ENCODE measurements at places on chromosomes 2 and 18.
A peak's percentile ranks its signal among the peaks of the same experiment; 100 is the strongest.

GRCh38 chr2:223300326-223300725 is 248.3 kb downstream of the KCNE4 start:
- no peak for DNase-seq

GRCh38 chr2:20449501-20450200 is 2.8 kb downstream of the RHOB start:
- DNase-seq: no peak

DNA sequence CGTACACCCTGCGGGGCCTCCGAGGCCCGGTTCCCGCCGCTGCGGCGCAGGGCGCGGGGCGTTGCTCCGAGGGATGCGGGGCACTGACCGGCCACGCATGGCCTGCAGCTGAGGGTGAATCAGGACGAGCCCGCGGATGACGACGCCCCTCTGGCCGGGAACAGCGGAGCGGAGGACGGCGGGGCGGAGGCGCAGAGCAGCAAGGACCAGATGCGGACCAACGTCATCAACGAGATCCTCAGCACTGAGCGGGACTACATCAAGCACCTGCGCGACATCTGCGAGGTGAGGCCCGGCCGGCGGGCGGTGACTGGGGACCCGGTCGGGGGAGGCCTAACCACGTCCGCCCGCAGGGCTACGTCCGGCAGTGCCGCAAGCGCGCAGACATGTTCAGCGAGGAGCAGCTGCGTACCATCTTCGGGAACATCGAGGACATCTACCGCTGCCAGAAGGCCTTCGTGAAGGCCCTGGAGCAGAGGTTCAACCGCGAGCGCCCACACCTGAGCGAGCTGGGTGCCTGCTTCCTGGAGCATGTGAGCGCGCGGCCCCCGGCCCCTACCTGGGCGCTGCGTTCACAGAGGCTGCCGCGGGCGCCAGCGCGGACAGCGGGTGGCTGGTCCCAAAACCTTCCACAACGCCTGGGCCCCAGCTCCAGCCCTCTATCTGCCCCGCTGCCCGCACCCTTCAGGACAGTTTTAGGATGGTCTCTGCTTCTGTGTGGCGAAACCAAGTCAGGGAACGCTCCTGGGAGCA is 53.2 kb downstream of the FAM168B start:
- DNase-seq: no peak

DNA sequence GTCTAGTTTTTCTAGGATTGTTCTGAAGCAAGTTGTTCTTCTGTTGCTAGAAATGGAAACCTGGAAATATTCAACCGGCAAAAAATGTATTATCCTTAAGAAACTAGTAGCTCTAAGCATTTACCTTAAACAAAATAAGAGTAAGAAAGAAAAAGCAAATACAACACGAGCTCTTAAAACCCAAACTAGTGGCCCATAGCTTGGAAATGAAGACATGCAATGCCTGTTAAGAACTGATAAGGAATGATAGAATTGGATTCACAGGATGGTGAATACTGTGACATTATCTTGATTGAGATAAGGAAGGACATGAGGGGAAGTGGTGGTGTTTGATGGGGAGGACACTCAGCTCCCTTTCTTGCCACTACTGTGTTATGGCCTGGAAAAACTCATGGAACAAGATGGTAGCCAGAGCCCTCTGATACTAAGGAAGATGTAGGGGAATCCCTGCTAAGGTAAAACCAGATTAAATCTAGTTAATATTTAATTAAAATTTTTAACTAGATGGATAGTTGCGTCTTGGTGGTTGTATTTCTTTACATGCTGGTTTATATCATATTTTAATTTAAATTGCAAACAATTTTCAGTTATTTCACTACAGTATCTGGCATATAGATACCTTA is 193.8 kb downstream of the LPIN1 start:
- no peak for DNase-seq

DNA sequence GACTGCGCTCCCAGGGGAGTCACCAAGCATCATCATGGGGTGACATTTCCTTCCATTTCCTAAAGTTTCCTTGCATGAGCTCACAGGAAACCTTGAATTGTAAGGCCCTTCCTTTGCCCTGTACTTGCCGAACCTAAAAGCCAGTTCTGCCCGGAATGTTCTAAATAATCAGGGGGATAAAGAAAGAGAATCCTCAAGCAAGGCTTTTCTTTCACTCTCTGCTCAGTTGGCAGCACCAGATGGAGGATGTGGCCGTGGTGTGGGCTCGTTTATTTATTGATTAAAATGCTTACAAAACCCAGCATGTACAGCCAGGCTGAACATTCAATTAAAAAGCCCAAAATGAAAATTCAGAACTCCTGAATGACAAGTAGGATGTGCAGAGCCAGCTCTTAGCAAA is 170.5 kb downstream of the SH3RF3 start:
- no peak for DNase-seq

DNA sequence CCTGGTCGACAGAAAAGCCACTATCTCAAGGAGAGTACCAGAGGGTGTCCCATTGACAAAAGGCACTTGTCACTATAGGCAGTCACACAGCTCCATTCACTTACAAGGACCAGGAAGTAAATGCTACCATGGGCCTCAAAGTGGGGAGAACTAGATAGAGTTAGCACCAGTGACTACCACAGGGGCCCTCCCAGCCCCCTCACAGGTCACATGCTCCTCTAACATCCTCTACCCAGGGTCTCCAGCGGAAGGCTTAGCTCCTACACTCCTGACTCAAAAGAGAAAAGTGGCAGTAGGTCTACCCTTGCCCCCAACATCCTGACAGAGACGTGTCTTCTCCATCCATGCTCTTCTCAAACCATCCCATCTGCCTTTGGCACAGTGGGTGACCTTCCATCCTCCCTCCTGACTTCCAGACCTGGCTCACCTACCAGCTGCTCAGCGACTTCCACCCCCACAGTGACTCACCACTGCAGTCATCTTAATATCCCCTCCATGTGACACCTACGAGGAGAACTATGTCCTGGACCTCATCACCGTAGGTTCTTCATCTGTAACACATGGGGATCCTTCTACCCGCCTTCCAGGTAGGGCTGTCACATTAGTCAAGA is 5.6 kb upstream of the DNMT3A start:
- DNase-seq: no peak

DNA sequence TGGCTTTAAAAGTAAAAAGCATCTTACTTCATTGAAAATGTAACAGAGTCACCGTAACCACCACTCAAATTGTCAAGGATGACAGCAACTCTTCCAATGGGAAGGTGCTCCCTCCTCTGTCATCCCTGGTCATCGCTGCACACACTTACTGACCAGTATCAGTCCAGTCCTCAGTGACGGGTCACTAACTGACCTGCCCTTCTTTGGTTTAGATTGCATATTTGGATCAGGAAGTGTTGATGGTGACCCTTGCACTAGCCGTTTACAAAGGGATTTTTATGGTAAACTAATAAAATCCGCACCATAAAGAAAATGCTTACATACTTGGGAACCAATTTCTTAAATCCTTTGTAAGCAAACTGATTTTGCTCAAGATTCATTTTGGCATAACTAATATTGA is 141.9 kb upstream of the ACAA2 start:
- no peak for DNase-seq

- DNase-seq: no peak
These were observed 36.5 kb downstream of the RHOB start for GRCh38 chr2:20483194-20483895.

DNA sequence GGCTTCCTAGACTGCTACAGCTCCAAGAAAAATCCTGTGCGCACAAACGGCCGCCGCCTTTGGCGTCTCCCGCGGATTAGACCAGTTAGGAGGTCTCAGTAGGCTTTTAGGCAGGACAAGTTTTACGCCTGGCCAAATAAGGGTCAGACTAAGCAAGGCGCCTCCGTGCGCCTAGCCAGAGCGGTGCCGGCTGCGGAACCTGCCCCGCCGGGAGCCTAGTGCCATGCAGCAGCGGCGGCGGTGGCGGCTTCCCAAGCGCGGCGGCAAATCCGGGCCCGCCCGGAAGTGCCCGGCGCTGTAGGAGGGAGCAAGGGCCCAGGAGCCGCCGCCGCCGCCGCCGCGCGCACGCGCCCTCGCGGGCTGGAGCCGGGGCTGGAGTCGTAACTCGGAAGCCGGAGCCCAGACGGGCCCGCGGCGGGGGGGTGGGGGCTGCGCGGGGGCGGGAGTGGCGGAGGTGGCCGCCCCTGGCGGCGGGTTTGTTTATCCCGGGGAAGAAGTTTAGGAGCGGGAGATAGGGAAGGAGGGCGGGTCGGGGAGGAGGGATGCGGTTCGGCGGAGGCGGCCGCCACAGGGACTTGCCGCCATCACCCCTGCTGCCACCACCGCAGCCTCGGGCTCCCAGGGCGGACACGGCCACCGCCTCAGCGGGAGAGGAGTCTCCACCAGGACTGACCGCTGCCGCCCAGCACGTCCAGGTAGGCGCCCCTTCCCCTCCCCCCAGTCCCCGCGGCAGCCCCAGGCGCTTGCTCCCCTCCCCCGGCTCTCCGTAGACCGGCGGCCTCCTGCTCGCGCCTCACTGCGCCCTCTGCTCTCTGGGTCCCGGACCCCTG is at the start of gene SPOPL:
Gene SPOPL, plus strand, starts transcription at position 346 of the 830 bp plus-strand sequence. CDS start 48,447 bp downstream, outside the sequence.
- peak; percentile 75 for DNase-seq
